ENCODE measurements at places on chromosomes 1 and 21. TPM values are rescaled to one million over a fixed set of nuclear protein-coding genes. Genes with fewer than 3 reads are reported as not detected.

Gene RIPK4
- total RNA-seq = 25.8 TPM

Gene NTMT2
- total RNA-seq = not detected

Gene PDE9A
- total RNA-seq = 2.9 TPM

Gene OR6K3
- not detected for total RNA-seq

Gene TTLL7
- total RNA-seq = 18.7 TPM

DNA sequence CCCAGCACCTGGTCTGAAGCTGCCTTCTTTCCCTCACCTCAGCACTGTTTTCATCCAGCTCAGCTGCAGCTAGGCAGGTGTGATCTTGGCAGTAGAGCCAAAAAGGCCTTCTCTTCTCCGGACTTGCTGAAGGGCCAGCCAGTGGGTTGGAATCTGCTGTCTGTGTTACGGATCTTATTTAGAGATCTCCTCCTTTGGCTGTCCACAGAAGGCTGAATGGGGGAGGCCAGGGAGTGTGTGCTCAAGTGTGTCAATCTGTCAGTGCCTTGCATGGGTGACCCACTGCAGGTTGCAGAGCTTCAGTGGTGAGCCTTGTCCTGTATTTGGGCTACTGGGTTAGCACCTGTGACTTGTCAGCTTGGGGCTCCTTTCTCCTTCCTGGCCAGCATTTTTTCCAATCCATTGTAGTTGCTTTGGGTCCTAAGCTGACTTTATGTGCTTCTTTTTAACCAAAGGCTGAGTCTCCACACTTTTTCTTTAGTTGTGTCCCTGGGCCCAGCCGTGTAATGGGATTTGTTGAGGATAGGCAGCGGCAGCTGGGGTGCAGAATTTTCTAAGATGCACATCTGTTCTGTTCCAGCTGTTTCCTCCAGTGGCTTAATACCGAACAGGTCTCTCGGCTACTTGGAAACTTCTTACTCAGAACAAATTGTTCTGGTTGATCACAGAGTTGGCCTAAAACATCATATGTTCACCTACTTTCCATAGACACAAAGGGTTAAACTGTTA, 126.8 kb downstream of the PEX14 start:
- no peak for DNase-seq

- DNase-seq = no peak
These were observed 10.5 kb upstream of the SPRR4 start for GRCh38 chr1:152959801-152960451.

DNA sequence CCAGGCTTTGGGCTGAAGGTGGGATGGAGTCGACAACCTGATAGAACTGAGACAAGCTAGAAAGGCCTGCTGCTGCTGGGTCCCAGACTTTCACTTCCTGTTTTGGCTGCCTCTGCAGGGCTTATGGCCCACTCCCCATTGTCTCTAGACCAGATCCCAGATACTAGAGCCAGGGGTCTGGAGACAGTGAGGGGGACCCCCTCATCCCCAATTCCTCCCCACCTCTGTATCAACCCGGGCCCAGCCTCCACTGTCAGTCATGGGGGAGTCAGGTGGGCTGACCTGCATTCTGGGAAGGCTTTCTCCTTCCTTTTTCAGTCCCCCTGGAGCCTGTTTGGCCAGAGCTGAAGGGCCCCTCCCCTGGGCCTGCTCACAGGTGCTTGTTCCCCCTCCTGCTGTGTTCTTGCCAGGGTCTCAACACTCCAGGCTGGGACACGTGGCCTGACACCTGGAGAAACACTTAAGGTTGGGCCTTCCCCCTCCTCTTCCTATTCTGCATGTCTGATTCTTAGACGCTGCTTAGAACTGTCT, 18.0 kb upstream of the ETV3L start:
- DNase-seq = no peak

GRCh38 chr1:183244466-183244865, 58.4 kb downstream of the LAMC2 start:
- no peak for DNase-seq

DNA sequence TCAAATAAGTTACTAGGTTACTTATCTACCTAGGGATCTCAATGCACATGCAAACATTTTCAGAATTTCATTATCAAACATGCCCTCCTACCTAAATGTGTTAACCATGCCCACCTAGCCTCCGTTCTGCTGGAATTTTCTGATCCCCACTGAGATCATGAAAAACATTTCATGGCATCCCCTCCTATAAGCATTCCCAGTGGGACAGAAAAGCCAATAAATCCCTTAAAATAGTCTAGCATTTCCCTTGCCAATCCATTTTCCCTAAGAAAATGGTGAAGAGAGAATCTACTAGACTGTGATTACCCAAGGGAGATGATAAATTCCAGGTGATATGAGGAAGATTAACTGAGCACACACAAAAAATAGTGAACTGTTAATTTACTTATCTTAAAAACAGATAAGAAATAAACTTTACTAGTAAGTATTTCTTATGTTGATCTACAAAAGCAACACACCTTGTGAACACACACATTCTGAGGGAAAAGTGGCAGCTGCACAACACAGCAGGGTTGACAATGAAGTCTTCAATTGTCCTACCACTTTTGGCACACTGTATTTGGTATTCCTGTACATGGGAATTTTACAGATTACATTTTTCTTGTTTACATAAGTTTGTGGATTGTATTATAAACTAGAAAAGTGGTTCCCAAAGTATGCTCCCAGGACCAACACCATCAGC, 49.6 kb downstream of the ARID4B start:
- no peak for DNase-seq
